ENCODE measurements at places on chromosomes 1 and 21.

GRCh38 chr1:41153750-41154274 lies 88.3 kb downstream of the SCMH1 start:
- no peak for DNase-seq

DNA sequence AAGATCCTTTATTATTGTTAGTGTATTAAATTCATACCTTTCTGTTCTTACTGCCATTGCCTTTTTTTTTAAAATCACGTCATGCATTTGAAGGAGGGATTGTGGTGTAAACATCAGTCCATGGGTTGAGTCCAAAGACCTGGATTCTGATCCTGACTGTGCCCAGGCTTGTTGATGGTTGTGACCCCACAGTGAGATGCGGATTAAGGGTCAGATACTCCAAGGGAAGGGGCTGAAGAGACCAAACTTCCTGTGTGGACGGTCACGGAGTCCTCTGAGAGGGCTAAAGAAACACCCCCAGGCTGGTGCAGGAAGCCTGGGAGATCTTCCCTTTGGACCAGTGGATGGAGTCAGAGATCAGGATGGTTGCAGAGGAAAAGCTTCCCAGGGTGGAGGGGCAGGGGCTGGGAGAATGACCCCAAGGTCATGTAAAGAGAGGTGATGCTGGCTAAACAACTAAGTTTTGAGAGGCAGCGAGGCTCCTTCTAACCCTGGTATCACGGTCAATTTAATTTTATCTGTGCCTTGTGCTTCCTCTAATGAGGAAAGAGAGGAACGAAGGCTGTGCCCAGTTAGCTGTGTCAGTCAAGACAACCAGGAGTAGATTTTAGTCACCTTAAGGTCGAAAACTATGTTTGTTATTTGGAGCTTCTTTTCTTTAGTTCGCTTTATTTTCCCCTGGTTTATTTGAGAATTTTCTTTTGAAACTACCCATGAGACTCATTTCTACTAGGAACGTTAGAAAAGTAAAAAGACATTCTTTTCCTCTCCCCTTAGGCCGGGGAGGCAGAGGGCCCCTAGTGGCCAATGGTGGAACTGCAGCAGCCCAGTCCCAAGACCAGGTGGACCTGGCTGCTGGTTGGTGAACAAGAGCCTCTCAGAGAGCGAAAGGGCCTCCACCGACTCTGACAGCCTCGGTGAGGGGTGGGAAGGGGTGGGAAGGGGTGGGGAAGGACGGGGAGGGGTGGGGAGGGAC lies 8.7 kb upstream of the GPR161 start:
- peak; percentile 84 for DNase-seq

GRCh38 chr1:2583331-2583791 lies 3.2 kb upstream of the PRXL2B start:
- DNase-seq = no peak

DNA sequence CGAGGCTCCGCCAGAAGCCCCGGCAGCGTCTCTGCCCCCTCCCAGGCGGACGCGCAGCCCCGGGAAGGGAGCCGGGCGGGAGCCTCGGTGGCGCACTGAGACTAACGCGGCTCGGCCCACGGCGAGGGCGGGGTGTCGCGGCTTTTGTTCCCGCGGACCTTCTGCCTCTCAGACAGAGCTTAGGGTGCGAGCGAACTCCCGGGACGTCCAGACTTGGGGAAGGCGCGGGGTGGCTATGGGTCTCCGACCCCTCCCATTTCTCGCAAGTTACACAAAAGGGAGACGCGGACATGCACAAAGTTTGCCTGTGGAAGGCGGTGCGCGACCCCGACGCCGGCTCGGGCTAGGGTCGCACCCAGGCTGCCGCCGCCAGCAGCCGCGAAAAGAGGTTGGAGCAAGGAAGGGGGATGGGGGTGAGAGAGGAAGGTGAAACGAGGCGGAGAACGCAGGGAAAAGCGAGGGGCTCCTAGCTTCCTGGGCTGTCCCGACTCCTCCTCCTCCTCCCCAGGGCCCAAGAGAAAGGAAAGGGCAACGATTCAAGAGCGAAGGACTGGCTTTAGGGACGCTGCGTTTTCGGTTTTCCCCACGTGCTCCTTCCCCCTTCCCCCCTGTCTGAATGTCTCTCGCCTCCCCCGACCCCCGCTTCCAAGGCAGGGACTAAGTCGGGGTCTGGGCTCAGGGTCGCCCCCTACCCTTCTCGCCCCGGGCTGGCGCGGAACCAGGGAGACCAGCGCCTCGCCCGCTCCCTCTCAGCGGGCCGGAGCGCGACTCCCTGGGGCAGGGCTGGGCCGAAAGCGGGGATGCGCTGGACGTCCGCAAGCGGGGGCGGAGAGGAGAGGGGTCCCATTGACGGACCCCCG lies 729 bp downstream of the APP start:
- peak; percentile 39 for DNase-seq

GRCh38 chr1:222415441-222415840 lies 132.5 kb downstream of the HHIPL2 start:
- DNase-seq = no peak

DNA sequence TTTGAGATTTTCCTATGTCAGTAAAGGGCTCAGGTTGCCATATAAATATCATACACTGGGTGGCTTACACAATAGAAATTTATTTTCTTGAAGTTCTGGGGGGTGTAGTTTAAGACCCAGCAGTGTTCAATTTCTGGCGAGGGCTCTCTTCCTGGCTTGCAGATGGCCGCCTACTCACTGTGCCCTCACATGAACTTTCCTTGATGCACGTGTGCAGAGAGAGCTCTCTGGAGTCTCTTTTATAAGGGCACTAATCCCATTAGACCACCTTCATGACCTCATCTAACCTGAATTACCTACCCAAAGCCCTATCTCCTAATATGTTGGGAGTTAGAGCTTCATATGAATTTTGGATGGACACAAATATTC lies 21.1 kb downstream of the TMEM51 start:
- no peak for DNase-seq

DNA sequence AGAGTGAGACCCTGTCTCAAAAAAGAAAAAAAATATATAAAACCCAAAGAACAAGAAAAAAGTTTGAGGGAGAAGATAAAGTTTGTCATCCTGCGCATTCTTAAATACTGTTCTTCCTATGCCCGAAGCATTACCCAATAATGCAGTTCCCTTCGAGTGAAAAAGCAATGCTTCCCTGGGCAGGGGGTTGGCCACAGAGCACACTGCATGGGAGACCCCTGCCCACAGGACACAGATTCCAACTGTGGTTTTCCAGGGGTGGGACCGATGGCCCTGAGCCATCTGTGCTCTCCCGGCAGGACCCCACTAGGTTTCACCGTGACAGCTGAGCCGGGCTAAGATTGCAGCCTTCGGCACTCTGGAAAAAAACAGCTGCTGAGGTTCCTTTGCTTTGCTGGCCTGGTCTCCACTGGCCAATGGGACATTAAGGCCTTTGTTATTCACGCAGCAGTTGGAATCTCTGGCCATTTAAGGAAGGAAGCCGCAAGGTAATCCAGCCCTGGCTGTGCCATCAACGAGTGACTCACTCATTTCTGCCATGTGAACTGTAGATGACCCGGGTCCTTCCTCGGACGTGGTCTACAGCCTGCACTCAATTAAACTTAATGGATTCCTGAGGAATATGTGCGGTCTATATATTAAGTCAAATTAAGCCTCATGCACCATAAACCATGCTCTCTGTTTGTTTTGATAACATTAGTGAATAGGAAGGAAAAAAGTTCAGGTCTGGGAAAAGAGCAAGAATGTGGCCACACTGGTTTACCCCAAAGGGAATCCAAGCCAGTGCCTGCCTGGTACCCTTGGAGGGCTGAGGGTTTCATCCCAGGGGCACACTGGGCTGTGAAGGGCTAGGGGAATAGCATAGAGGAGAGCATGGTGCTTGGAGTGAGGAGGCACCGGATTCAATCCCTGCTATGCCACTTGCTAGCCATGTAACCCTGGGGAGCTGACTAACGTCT lies 163.2 kb downstream of the ZBTB18 start:
- no peak for DNase-seq

DNA sequence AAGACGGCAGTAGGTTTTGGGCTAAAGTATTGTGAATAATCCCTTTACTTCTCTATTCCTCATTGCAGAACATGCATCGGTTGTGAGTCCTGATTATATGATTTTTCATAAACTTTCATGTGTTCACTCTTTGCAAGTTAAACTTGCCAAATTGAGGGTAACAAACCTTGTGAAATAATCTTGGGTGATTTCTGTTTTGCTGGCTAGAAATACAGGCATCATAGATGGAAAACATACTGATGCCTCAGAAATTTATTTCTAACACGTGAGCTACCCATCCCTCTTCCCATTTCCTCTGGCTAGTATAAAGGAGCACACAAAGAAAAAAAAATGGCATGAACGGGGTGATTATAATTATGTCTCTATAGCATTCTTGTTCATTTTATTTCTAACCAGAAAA lies 39.6 kb downstream of the RGS5 start:
- DNase-seq = no peak

- DNase-seq = no peak
These were observed 721 bp downstream of the C1orf54 start for GRCh38 chr1:150273311-150273710.

- no peak for DNase-seq
These were observed 29.3 kb downstream of the NUP133 start for GRCh38 chr1:229478852-229479251.

- no peak for DNase-seq
These were observed 98.2 kb downstream of the ZC3H11B start for GRCh38 chr1:219514728-219515127.

DNA sequence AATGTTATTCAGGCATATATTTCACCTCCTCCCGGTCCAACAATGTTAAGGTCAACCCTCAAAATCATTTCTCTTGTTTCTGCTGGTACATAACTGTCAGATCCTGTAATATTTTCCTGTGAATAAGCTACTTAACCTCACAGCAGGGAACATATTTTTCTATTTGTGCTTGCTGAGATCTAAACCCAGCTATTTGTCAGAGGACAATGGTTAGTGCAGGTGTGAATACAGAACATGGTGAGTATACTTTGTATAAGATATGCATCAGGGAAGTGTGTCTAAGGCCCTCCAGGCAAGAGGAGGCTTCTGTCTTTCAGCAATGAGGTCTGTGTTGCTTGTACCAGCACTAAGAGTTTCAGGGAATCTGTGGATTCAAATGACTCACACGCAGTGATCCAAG lies 970.6 kb downstream of the NCAM2 start:
- no peak for DNase-seq

- DNase-seq = no peak
These were observed 2.7 kb downstream of the PIK3CD start for GRCh38 chr1:9654051-9654833.

GRCh38 chr1:147808025-147808424 lies 47.6 kb upstream of the GJA5 start:
- no peak for DNase-seq

DNA sequence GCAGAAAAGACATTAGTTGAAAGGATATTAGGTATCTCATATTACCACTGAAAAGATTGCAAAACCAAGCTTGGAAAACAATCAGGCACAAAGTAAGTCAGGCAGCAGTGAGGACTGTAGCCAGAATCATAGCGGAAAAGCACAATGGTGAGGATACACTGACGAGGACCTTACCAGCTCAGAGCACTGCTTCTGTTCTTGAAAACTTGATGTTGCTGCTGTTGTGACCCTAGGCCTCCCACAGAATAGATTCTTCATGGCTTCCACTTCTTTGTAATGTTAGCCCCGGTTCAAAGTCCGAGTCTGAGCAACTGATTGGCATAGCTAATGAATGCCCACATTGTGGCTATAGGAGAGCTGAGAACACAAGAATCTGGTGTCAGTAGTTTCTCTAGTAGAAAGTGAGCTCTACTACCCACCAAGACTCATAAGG lies 45.2 kb upstream of the LRRC8C start:
- DNase-seq = no peak

DNA sequence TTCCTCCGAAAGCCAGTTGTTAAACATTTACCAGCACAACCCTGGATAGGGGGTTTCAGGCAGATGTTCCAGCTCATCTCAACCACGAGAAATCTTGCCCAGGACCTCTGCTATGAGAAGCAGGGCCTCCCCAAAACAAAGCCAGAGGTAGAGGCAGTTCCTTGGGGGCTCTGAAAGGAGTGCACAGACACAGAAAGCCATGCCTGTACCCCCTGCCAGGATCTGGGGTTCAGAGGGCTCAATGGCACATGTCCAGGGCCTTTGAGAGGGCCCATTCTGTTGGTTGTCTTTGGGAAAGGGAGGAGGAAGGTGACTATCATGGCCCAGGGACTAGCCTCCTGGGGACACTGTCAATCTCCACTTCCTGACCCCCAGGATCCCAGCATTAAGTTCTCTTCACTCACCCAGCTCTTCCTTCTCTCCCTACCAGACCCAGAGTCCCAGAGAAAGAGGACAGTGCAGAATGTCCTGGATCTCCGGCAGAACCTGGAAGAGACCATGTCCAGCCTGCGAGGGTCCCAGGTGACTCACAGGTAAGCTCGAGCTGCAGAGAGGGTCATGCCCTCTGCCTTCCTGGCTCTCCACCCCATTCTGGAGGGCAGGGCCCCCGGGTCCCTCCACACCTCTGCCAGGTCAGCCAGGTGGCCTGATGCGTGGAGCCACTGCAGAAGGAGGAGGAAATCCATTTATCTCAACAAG lies 116.4 kb upstream of the IPO9 start:
- DNase-seq = no peak

GRCh38 chr1:193762236-193762635 lies 575.8 kb upstream of the B3GALT2 start:
- DNase-seq = no peak

GRCh38 chr1:7695497-7696117 lies 75.5 kb upstream of the VAMP3 start:
- no peak for DNase-seq

GRCh38 chr1:166988974-166989515 lies at the start of gene MAEL:
Gene MAEL (plus strand): TSS chr1:166989280. CDS start chr1:166989353, 73 bp downstream.
- DNase-seq = no peak

DNA sequence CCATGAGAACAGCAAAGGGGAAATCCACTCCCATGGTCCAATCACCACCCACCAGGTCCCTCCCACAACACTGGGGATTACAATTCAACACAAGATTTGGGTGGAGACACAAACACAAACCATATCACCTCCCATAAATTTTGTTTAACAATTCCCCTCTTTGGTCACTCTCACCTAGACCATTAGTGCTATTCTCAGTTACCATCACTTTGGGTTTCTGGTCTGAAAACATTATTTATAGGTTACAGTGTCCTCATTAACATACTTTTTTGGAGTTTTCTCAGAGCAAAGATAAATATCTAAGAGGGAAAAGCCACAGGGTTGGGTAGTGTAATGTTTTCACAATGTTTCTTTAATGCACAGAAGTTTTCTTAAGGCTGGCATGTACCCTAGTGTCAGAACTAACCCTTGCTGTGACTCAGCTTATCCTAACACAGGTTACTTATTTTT lies 47.7 kb upstream of the DNAH14 start:
- DNase-seq = no peak

DNA sequence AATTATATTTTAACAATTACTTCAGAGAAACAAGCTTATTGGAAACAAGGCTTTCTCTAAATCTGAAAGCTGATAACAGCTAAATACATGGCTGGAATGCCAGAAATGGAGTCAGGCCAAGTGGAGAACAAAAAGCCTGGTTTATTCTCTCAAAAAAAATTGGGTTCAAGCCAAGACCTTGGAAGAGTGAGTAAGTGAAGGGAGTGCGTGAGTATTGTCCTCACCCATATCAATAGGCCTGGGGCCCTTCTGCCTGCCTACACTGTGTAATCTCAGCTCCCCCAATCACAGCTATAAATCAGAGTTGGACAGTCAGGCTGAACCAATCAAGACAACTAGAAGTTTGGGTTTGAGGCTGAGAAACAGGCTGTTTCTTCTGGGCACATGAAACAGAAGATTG lies 7.4 kb downstream of the KYAT3 start:
- no peak for DNase-seq

GRCh38 chr1:226987623-226988333 lies 47.7 kb downstream of the COQ8A start:
- DNase-seq = no peak

Data from activated CD4-positive, alpha-beta T cell treated with anti-CD3 and anti-CD28 coated beads, Interleukin-2, amount 50 U/mL, for 4 hours (primary cell).